ENCODE measurements at places on chromosomes 7 and 10.

GRCh38 chr10:71597821-71598498, 121.6 kb downstream of the C10orf105 start:
- no peak overlapping the region for H3K4me3 ChIP-seq
- no peak for DNase-seq
- no peak overlapping the region for H3K27ac ChIP-seq
- no peaks in the 10 kb centered on the region for H3K36me3 ChIP-seq
- H3K27me3 ChIP-seq = no peaks in the 10 kb centered on the region
- H3K4me1 ChIP-seq = no peaks in the 10 kb centered on the region

GRCh38 chr7:117296066-117296465, 26.8 kb downstream of the WNT2 start:
- no peak overlapping the region for H3K27ac ChIP-seq
- H3K36me3 ChIP-seq = no peaks in the 10 kb centered on the region
- DNase-seq = no peak
- H3K27me3 ChIP-seq = no peaks in the 10 kb centered on the region
- no peak overlapping the region for H3K4me3 ChIP-seq

DNA sequence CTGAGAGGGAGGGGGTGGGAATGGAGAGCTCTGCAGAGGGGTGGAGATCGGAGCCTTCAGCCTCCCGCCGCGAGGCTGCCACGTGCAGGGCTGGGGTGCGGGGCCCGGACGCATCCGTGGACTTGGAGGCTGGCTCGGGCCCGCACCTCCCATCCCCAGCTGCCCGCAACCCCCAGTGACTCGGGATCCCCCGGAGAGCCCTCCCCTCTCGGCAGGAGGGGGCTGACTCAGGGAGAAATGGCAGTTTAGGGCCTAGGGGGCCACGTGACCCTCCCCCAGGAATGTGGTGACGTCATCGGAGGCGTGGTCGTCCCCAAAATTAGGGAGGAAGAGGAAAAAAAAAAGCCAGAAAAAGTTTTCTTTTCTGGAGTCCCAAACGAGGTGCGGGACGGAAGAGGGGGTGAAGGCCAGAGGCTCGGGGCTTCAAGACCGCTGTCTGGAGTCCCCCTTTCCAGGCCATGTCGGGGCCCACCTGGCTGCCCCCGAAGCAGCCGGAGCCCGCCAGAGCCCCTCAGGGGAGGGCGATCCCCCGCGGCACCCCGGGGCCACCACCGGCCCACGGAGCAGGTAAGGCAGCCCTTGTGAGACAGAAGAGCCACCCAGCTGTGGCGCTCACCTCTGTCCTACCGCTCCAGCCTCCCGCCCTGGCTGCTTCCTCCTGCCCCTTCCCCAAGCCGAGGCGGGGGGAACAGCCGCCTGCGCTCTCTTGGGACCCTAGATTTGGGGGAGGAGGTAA, at the start of gene TRIP6:
TRIP6 (plus strand) TSS at position 348 of the 736 bp plus-strand sequence; CDS start at position 459, 111 bp downstream.
- H3K27me3 ChIP-seq = no peaks in the 10 kb centered on the region
- H3K4me1 ChIP-seq = peaks cover 18% of the 10 kb centered on the region

GRCh38 chr7:146656988-146657387, 540.4 kb downstream of the CNTNAP2 start:
- no peak for DNase-seq
- no peaks in the 10 kb centered on the region for H3K36me3 ChIP-seq
- H3K4me1 ChIP-seq = no peaks in the 10 kb centered on the region

DNA sequence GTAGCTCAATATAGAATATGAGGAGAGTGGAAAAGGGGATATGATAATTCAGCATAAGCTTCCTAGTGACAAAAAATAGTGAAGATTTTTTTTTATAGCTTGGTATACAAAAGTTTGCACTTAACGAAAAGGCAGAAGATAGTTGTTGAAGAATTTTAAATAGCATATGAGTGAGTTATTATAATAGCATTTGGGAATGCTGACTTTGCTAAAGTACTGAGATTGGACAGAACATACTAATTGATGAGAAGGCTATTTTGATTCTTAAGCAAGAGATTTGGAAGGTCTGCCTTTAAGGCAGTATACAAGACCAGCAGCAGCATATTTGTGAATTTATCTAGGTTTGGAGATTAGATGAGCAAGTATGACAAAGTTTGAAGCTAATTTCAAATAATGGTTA, 600.9 kb upstream of the POT1 start:
- H3K36me3 ChIP-seq = no peaks in the 10 kb centered on the region
- DNase-seq = no peak
- H3K4me1 ChIP-seq = no peaks in the 10 kb centered on the region
- H3K4me3 ChIP-seq = no peak overlapping the region

DNA sequence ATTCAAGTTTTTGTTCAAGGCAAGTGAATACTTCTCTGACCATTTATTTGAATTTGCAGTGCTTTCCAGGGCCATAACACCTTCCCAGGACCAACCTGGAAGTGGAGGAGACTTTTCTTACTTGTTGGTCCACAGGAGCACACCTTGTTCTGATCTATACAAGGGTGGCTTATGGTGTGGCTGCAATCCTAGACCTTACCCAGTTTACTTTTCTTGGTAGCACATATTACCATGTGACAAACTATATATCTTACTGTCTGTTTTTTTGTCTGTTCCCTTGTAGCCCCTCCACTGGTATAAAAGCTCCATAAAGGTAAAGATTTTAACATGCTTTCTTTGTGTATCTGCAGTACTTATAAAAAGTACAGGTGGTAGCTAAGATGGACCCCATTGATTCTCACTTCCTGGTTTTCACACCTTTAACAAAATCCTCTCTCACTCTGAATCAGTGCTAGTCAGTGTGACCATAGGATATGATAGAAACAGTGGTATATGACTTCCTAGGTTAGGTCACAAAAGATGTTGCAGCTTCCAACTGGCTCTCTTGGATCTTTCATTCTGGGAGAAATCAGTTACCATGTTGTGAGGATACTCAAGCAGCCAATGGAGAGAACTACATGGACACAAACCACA, 5.6 kb upstream of the ASB4 start:
- no peaks in the 10 kb centered on the region for H3K4me1 ChIP-seq
- no peak overlapping the region for H3K27ac ChIP-seq
- no peak overlapping the region for H3K4me3 ChIP-seq
- no peaks in the 10 kb centered on the region for H3K36me3 ChIP-seq
- peaks cover 2% of the 10 kb centered on the region for H3K27me3 ChIP-seq
- no peak for DNase-seq

DNA sequence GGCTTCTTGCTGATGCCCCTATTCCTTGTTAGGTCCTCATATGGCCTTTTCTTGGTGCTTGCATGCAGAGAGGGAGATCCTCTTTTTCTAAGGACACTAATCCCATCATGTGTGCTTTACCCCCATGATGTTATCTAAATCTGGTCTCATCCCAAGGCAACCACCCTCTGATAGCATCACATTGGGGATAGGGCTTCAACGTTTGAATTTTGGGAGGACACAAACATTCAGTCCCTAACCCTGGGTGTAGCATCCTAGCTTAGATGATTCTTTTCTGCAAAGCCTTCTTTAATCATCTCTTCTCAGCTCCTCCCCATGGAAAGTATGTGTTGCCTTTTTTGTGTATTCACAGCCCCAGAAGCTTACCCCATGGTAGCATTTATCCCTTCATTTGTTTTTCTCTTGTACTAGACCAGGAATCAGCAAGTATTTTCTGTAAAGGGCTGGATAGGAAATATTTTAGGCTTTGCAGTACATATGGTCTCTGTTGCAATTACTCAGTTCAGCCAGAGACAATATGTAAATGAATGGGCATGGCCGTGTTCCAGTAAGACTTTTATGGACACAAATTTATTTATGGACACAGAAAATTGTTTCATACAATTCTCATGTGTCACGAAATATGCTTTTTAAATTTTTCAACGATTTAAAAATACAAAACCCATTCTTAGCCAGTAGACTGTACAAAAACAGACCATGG, 101.5 kb upstream of the CSTF2T start:
- no peak for DNase-seq
- H3K4me3 ChIP-seq = no peak overlapping the region
- no peak overlapping the region for H3K27ac ChIP-seq
- no peaks in the 10 kb centered on the region for H3K27me3 ChIP-seq

- DNase-seq = no peak
- H3K4me1 ChIP-seq = peaks cover under 1% of the 10 kb centered on the region
- H3K36me3 ChIP-seq = no peaks in the 10 kb centered on the region
- H3K27ac ChIP-seq = no peak overlapping the region
Observed at GRCh38 chr7:73353243-73353642, 25.3 kb downstream of the FKBP6 start.

DNA sequence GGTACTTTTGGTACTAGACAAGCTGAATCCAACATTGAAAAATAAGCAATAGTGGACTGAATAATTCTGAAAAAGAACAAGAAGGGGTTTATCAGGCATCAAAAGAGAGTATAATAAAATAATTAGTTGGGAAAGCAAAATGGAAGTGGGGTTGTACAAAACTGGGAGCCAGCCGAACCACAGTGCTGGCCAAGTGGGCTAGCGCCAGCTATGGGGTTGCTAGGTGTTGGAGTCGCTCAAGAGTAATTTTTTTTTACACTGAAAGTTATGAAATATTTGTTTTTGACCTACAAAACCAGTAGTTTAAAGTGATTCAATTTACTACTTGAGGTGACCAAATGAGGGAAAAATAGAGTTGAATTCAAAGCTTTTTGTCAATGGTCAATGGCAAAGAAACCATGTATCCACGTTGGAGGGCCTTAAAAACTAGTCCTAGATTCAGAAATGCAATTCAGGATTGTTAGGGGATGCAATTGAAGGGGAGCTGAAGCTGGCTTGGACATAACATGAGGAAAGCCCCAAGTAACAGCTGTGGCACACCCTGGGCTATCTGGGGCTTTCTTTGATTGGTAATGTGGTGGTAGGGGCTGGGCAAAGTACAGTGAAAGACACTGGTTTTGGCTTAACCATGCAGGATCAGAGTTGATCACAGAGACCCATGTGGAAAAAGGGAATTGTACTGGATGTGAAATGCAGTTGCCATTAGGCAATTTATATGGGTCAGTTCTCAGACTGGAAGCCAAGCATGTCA, 28.3 kb upstream of the MSMB start:
- no peaks in the 10 kb centered on the region for H3K4me1 ChIP-seq
- no peak for DNase-seq
- no peaks in the 10 kb centered on the region for H3K36me3 ChIP-seq
- no peaks in the 10 kb centered on the region for H3K27me3 ChIP-seq

- no peak within 1 kb of the TSS for H3K27ac ChIP-seq
- peaks cover 63% of the 10 kb centered on the region for H3K27me3 ChIP-seq
- no peaks in the 10 kb centered on the region for H3K36me3 ChIP-seq
- H3K4me1 ChIP-seq = no peaks in the 10 kb centered on the region
Observed at GRCh38 chr7:117479225-117480054, at the start of gene CFTR. Gene CFTR (plus strand): TSS chr7:117480025. CDS start chr7:117480095, 70 bp downstream.

- H3K27me3 ChIP-seq = no peaks in the 10 kb centered on the region
- no peak overlapping the region for H3K4me3 ChIP-seq
- DNase-seq = no peak
- H3K4me1 ChIP-seq = no peaks in the 10 kb centered on the region
- no peak overlapping the region for H3K27ac ChIP-seq
- H3K36me3 ChIP-seq = no peaks in the 10 kb centered on the region
Observed at GRCh38 chr7:111083413-111083812, 7.5 kb upstream of the LRRN3 start.

GRCh38 chr7:31443457-31443856, 70.4 kb upstream of the ITPRID1 start:
- no peaks in the 10 kb centered on the region for H3K36me3 ChIP-seq
- no peak overlapping the region for H3K4me3 ChIP-seq
- no peak overlapping the region for H3K27ac ChIP-seq
- no peaks in the 10 kb centered on the region for H3K4me1 ChIP-seq

DNA sequence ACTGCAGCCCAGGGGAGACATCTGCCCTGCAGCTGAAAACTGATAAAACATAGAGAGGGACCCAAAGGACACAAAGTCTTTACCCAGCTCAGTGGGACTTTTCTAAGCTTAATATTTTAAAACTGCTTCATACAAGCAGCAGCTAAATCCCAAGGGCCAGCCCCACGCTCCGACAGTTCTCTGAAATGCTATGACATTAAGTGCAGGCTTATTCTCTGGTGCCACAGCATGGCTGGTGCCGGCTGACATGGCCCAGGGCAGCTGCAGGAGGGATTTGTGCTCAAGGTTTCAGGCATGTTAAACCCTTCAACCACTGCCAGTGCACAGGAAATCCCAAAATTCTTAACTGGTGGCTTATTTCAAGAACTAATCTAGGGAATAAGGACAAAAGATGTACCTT, 170.9 kb downstream of the PARD3 start:
- no peaks in the 10 kb centered on the region for H3K27me3 ChIP-seq
- no peaks in the 10 kb centered on the region for H3K4me1 ChIP-seq
- no peak overlapping the region for H3K27ac ChIP-seq

DNA sequence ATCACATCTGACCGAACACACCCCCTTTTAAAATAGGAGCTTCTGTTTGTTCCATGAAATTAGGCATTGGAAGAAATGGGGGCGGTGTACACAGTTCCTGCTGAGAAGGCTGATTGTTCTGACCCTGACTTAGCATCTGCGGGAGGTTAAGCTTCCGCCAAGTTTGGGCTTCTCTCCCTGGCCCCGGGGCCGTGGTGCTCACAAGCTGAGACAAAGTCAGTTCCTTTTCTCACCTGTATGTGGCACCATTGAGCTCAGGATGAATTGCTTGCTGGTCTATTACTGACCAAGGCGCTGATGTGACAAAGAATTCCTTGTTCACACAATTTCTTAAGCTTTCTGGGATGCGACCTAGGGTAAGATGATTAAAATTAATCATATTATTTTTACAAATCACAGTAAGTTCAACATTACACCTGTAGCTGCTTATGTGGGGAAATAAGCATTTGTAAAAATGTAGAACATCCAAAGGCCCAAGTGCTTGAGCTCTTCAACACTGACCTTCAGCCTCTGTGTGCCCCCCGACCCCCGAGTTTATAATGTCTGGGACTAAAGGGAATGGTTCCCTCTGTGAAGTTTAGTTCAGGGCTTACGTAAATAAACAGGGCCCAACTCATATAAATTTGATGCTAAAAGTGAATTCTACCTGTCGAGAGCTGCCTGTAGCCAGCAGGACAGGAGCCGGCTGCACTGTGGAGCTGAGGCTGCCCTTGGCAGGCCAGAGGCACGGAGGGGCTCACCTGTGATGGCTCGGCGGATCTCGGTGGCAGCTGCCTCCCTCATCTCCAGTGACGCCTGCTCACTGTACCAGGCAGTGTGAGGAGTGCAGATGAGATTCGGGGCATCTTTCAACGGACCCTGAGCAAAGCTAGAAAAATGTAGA, 50.8 kb downstream of the ZRANB1 start:
- H3K4me1 ChIP-seq = no peaks in the 10 kb centered on the region
- no peak overlapping the region for H3K4me3 ChIP-seq
- no peaks in the 10 kb centered on the region for H3K27me3 ChIP-seq
- DNase-seq = no peak
- no peak overlapping the region for H3K27ac ChIP-seq
